D721Med (cell line): ENCODE measurements at places on chromosomes 1 and 21.

DNA sequence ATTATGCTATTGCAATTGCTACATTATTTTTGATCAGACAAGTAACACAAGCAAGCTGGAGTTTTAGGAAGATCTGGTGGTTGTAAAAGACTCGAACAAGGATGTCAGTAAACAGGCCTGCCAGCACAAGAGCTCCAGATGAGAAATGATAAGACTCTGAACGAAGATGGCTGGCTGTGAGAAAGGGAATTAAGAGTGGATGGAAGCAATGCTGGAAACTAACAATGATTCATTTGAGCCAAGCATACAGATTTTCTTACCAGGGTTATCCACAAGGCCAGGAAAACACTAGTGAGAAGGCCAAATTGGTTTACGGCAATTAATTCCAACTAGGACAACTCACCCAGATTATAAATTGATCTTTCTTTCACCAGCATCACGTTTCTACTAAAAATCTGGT, 54.2 kb downstream of the NRIP1 start:
- DNase-seq: no peak

DNA sequence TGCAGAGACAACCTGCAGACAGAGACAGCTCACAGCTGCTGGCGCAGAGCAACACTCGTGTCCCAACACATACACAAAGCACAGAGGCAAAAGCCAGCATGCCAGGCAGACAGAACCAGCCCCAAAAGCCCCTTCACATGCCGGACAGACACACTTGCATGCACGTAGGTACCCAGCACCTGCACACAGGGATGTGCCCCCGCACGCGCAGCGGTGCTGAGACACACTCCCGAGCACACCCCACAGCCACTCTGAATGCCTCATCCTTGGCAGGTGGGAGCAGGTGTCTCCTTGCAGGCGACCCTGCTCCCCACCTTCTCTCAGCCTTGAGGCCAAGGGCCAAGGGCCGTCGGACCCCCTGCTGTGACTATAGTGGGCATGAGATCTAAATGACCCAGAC, 41.2 kb upstream of the ZC3H12A start:
- DNase-seq: no peak

- DNase-seq: no peak
Measured at GRCh38 chr21:39434950-39435349, 10.6 kb downstream of the LCA5L start.

GRCh38 chr1:228935198-228935663, 200.0 kb downstream of the RHOU start:
- DNase-seq: no peak

- no peak for DNase-seq
Measured at GRCh38 chr1:93704052-93704451, 22.4 kb upstream of the BCAR3 start.
